ENCODE measurements at places on chromosomes 6 and 20.

DNA sequence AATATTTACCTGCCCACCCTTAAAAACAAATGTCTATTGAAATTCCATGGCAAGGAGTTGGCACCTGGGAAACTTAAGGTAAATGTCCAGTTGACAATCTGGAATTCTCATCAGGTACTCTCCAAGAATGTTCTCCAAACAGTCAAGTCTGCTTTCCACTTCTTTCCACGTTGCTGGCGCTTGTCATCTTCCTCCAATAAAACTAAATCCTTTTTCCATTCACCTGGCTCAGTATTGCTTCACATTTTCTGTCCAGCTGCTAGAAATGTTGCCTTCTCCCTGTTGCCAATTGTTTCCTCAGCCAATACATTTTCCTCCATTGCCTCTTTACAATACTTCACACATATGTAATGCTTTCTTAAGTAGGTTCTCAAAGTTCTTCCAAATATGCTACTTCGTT is 1288.1 kb upstream of the MAP3K7 start:
- DNase-seq = no peak

DNA sequence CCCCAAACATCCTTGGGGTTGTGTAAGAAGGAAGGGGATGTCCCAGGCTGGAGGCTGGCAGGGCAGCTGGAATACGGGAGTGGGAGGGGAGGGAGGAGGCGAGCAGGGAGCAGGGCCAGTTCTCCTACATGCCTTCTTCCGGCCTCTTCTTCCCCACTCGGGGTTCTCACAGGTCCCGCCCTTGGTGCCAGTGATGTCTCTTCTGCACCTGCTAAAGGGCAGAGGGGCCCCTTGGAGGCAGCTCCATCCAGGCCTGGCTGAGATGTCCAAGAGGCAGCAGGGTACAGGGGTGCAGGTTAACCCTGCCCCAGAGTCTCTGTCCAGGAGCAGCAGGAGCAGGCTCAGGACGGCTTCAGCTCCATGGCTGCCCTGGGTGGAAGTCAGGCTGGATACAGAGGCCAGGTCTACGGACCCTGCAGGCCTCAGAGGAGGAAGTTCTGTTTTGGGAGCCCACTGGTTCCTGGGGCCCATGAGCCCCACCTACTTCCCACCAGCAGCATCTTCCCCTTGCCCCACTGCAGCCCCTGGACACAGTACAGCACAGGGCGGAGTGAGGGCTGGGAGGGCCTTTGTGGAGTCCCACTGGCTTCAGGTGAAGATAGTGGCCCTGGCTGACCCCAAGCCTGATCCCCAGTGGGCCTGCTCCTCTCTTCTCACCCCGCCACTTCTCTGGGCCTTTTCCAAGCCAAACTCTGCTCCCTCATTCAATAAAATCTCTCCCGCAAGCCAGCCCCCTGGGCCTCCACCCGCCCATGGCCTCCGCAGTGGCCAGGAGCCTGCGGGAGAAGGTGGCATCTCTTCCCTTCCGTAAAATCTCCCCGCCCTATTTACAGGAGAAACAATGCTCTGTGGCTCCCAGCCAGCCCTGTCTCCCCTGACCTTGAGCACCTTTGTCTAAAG is 60.4 kb downstream of the YTHDF1 start:
- DNase-seq = no peak

DNA sequence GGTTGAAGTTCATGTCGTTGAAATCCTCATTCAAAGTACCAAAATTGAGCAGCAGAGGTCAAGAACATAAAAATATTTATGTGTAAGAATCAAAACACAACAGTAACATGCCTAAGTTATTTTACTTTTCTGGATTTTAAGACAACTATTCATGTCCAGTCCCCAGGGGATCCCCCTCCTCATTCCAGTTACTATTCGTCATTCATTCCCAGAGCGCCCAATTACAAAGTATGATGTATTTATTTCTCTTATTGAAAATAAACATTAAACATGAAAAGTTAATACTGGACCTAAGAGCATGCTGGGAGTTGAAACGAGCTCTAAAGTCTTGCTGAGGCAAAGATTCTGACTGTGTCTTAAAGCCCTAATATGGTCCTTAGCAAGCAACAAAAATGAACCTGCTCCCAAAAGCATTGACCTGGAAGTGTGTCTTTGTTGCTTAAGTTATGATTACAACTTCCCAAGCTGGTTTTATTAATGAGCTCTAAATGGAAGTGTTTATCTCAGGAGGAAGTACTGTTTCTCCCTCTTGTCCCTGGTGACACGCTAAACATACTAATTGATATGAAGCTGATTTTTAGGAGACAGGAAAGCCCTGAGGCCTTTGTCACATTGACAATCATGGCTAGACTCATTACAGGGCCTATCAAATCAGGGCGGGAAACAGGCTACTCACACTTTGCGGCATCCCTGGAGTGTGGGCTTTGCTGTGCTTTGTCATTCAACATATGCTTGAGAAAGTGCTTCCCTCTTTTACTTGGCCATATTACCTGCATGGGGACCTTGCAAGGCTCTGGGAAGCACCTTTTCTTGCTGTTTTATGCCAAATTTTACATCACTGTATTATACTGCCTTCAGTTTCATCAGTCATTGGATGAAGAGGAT is 192.2 kb upstream of the DTNBP1 start:
- DNase-seq = no peak

DNA sequence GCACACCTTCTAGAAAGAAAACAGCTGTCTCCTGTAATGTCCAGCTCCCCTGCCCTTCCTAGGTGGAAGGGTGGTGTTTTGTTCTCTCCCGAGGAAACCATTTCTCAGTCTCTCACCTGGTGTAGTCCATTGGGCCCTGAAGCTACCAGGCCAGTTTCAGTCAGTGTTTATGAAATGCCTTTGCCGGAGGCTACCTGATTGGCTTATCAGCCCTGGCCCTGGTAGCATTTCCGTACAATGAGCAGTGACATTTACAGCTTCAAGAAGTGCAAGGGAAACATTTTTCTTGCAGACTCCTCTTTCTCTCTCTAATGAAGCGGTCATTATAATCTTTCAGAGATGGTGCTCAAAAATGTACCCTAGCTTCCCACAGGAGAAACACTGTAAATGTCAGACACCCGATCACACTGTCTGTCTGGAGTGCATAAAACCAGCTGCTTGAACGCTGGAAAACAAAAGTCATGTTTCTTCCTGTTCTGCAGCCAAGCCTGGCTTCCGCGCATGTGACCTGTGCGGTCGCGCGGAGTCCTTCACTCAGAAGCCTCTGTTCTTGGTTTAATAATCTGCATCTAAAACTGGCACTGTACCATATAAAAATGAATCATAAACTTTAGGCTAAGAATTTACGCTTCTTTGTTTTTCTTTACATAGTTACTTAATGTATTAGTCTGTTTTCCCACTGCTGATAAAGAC is 28.4 kb upstream of the SAYSD1 start:
- no peak for DNase-seq

DNA sequence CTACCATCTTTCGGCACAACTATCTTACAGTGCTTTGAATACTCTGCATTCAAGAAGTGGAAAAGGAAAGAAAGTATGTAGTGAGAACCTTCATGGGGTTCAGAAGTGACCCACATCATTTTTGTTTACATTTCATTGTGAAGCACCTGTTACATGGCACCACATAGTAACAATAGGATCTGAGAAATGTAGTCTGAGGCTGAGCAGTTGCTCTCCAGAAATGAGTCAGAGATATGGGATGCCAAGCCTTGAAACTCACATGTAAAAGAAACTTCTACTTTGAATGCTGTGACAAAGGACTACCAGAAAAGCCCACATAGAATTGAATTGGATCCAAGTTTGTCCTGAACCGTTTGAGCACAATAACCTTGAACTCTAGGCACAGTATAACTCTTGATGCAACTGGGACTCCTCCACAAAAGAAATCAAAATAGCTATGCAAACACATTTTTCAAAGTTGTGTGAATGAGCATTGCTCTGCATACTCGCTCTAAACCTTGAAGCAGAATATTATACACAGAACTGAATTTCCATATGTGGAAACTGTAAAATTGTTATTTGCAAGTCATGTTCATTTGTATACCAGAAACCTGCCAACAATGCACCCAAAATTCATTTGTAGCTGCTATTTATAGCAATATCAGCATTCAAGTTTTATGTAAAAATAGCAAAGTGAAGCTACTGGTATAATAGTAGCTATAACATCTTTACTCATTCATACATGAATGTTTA is 400.9 kb upstream of the POU3F2 start:
- no peak for DNase-seq

Data from hippocampal formation (tissue), 2 donors.